ENCODE measurements at places on chromosomes 2 and 18. TPM values are rescaled to one million over a fixed set of nuclear protein-coding genes. Genes with fewer than 3 reads are reported as not detected.

MC2R gene
- total RNA-seq = not detected

FSHR gene
- total RNA-seq = not detected

ASAP2 gene
- total RNA-seq = 44.5 TPM

PRKAG3 gene
- total RNA-seq = not detected

CCDC85A gene
- 22.1 TPM for total RNA-seq
